EH (cell line): ENCODE measurements at places on chromosomes 4 and X.
A peak's percentile ranks its signal among the peaks of the same experiment; 100 is the strongest.

GRCh38 chr4:104457308-104457981 is 37.2 kb downstream of the CXXC4 start:
- no peak for DNase-seq

DNA sequence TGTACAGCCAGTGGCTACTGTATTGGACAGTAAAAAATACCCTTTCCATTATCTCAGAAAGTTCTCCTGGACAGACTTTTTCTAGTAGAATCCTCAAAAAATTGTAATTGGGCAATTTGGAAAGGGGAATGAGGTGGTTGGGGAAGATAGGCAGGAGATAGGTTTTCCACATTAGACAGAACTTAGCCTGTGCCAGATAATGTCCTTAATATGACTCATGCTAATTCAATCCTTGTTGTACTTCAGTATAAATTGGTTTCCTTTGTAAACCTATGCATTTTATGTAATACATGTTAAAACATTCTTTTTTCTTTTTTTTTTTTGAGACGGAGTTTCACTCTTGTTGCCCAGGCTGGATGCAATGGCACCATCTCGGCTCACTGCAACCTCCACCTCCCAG is 8.9 kb downstream of the EIF4E start:
- peak; percentile 67 for DNase-seq

DNA sequence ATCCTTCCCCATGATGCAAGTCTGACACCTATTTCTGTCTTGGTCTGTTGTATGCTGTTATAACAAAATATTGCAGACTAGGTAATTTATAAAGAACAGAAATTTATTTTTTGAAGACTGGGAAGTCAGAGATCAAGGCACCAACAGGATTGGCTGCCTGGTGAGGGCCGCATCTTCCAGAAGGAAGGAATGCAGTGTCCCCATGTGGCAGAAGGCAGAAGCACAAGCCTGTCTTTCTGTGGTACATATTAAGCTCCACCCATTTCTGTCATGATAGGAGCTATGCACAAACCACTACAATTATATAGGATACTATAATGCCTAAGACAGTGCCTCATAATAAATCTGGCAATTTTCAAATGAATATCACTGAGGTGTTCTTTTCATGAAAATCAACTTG is 502.3 kb upstream of the DIAPH2 start:
- peak; percentile 6 for DNase-seq

DNA sequence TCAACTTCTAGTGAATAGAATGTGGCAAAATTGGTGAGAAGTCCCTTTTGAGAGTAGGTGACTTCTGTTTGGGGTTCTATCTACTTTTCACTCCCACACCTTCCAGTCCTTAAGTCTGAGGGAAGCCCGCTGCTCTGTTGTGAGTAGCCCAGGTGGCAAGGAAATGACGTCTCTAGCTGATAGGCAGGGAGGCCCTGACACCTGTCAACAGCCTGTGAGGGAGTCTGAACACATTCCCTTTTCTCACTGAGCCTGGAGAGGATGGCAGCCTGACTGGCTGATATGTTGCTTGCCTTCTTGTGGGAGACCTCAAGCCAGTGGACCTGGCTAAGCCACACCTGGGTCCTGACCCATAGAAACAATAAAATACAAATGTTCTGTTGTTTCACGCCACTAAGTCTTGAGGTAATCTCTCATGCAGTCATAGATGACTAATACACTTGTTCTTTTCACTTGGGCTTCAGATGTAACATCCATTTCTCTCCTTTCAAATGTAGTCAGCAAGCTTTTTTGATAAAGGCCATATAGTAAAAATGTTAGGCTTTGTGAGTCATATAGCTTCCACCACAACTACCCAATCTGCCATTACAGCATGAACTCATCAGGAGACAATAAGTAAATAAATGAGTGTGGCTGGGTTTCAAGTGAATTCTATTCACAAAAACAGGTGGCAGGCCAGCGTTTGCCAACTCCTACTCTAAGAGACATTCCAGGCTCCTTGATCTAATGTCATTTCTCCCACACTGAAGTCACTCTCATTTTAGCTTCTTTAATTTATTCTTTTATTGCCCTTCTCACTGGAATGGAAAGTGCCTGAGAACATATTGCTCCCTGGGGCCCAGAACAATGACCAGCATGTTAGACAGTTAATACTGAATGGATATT is 265.1 kb upstream of the MAD2L1 start:
- no peak for DNase-seq

DNA sequence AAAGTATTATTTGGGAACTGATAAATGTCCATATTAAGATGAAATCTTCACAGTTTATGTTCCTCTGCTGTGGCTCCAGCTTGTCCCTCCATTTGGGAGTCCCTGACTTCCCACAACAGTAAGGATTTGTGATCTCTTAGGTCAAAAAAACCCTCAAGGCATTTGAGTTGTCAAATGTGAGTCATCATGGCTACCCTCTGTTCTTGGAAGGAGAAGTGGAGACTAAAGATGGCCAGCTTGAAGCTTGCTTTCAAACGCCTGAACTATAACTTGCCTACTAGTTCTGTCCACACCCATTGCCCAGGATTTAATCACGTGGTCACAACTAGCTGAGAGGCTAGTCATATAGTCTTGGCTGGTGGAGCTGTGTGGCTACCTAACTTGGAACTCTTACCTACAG is 107.8 kb downstream of the CCNG2 start:
- DNase-seq, result peak; percentile 15

DNA sequence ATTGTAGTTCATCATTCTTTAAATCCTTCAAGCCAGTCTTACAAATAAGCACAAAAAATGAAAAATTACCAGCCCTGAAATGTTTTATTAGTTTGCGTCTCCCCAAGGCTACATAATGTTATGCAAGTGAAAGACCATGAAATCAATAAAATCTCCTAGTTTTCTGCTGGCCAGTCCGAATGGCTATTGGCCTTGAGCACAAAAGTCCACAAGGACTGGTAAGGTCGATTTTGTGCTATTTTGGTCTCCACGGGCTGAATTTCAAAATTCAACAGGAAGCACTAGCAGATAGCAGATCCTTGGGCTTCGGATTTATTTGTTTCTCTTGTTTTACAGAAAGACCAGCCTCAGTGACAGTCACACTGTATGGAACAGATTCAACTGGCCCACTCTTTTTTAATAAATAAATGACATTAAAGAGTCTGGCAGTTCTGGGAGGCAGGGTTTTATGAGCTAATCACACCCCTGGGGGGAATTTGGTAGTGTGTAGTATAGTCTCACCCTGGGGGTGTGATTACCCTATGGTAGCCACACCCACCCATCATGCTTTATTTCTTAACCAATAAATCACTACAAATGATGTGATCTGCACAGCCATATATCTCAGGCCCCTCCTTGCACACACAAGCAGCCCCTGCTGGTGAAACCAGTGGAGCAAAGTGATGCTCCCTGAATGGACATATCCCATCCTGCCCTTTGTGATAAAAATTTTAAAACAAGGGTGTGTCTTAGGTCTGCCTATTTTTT is 51.1 kb upstream of the TMEM33 start:
- DNase-seq, result no peak

GRCh38 chr4:157221426-157221894 is 932 bp downstream of the GRIA2 start:
- no peak for DNase-seq

- no peak for DNase-seq
These were observed 154.7 kb upstream of the STX18 start for GRCh38 chr4:4696530-4696929.

GRCh38 chr4:78706302-78706701 is 69.8 kb upstream of the BMP2K start:
- DNase-seq, result no peak

DNA sequence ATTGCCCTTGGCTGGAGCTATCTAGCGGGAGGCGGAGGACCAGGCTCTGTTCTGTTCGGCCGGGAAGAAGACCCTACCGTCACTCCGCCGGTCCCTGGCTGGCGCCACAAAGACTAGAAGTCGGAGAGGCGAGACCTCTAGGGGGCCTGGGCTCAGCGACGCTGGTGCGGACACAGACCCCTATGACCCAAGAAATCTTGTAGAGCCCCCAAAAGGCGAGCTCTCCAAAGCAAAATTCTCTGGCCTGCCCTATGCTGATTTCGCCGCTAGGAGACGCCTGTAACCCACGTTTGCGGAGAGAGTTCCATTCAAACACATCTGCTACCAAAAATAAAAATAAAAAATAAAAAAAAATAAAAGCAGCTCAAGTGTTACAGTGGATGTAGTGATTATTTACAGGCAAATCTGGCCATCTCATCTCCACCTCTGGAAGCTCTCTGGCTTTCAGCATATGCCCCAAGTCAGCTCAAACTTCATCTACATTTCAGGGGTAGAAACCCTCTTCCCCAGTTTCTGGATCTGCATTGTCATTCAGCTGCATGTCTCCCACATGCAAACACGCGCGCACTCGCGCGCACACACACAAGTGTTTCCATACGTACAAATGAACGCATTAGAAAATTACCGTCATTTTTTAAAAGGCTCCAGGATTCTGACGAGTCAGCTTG is 2.4 kb upstream of the PCDH10 start:
- peak; percentile 58 for DNase-seq

- no peak for DNase-seq
These were observed 182.0 kb downstream of the ARHGAP24 start for GRCh38 chr4:85656759-85657505.

DNA sequence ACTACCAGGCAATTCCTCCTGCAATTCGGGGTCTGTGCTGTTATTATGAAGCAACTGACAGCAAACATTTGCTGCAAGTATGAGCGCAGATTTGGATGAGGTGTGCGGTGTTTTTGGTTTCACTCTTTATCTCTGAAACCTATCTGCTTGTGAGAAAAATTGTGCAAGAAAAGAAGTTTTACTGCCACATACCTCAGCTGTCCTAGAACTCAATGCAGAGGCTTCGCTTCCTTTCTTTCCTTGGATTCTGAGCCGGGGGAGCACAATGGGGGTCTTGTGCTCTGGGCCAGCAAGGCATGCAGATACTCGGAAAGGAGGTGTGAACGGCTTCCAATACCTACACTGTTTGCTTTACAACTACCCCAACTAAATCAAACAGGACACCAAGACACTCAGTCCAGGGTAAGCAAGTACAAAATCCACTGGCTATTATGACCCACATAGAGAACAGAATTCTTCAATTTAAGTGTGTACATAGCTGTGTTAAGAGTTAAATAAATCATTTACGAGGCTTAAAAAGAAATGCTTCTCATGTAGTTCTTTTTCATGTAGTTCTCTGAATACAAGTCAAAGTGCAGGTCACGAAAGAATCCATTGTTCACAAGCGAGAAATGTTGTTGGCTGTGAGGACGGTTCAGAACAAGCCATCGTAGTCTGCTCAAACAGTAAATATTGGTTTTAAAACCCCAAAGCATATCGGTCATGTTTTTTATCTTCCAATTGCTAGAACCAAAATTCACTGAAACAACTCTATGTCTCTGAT is 1.1 kb downstream of the SORBS2 start:
- no peak for DNase-seq

- DNase-seq, result no peak
These were observed 498.4 kb downstream of the BCOR start for GRCh38 chrX:39599339-39599738.

DNA sequence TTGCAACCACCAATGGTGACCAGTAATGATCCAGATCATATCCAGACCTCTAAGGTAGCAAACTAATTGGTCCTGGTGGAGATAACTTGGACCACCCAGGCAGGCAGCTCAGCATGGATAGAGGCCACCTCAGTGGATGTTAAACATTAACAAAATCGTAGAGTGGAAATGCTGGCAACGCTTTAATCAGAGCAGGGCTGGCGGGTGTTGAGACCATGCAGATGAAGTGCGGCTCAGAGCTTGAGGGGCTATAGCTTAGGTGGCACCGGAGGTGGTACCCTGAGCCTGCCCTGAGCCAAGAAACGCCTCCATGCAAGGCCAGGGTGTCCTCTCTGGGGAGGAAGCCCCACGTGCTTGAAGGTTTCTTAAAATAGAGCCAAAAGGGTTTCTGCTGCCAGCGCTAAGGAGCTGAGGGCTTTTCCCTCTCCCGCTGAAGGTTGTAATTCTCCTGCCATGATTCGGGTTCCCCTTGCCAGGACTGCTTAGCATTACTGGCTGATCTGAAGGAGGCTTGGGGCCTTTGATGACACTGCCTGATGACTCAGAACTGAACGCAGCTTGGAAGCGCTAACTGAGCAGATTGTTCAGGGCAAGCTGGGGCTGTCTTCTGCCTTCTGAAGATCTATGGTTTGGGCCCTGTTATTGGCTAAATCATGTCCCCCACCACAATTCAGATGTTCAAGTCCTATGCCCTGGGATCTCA is 177.8 kb upstream of the ATP6AP2 start:
- DNase-seq, result peak; percentile 50

DNA sequence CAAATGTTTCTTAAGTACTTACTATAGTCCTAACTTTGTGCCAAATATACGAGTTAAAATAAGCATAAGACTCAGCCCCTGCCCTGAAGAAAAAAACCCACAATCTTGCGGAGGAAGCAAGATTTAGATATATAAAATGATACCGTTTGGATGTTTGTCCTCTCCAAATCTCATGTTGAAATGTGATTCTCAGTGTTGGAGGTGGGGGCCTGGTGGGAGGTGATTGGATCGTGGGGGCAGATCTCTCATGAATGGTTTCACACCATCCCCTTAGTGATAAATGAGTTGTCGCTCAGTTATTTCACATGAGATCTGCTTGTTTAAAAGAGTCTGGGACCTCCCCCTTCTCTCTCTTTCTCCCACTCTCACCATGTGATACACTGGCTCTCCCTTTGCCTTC is 28.7 kb downstream of the EFHC2 start:
- DNase-seq, result no peak

DNA sequence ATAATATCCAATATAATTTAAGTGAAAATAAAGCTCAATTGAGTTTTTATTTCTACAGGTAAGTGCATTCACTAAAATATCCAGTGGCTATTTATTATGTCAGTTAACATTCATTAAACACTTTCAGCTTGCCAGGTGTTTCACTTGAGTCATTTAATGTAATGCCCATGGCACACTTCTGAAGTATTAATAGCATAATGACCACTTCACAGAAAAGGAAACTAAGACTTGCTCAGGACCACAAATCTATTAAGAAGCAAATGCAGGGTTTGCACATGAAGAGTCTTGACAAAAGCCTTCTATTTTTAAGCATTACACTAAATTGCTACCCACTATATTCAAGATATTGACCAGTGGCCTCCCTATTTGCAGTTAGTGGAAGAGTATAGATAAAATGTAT is 612.7 kb downstream of the KCTD8 start:
- no peak for DNase-seq

- DNase-seq, result no peak
These were observed 67.9 kb upstream of the TBL1X start for GRCh38 chrX:9396930-9397329.

GRCh38 chrX:10235851-10236250 is 79.1 kb downstream of the CLCN4 start:
- peak; percentile 83 for DNase-seq

DNA sequence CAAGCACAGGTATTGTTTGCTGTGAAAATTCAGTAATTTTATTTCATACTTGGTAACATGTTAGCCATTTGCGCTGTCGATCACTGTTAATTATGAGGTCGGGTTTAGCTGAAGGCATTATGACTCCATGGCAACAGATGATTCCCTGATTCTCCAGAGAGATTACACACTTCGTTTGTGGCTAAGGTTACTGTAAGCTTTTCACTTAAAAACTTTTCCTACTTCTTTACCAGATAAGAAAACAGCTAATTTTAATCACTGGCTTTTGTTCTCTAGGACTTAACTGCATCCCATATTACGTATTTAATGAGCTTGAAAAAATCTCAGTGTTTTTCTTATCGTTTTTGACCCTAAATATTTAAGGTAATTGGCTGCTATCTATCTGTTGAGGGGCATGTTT is 2.1 kb downstream of the GSTCD start:
- DNase-seq, result peak; percentile 7
